ENCODE measurements at places on chromosomes 2 and 18.

DNA sequence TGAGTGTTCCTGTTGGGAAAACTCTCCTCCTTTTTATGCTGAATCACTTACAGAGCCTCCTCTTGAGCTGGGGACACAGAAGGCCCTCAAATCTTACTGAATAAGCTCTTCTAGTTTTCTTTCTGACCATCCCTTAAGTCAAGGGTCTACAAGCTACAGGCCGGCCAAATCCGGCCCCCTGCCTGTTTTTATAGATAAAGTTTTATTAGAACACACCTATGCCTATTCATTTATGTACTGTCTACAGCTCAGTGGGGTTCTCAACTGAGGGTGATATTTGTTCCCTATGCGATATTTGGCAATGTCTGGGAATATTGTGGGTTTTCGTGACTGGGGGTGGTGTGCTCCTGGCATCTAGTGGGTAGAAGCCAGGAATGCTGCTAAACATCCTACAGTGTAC is 14.0 kb downstream of the CDC42EP3 start:
- DNase-seq = no peak

DNA sequence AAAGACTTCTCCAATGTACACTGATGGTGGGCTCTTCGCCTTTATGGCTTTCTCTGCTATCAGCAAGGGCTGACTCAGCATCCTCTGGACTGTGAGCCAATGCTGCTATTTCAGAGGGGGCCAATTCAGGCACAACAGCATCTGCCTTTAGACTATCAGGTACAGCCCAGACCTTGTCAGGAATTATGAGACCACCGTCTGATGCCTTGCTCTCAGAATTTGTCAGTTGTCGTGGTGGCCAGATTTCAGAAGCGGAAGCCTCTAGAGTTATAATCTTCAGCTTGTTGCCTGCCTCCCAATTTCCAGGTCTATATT is 92.7 kb downstream of the ALPK2 start:
- no peak for DNase-seq

DNA sequence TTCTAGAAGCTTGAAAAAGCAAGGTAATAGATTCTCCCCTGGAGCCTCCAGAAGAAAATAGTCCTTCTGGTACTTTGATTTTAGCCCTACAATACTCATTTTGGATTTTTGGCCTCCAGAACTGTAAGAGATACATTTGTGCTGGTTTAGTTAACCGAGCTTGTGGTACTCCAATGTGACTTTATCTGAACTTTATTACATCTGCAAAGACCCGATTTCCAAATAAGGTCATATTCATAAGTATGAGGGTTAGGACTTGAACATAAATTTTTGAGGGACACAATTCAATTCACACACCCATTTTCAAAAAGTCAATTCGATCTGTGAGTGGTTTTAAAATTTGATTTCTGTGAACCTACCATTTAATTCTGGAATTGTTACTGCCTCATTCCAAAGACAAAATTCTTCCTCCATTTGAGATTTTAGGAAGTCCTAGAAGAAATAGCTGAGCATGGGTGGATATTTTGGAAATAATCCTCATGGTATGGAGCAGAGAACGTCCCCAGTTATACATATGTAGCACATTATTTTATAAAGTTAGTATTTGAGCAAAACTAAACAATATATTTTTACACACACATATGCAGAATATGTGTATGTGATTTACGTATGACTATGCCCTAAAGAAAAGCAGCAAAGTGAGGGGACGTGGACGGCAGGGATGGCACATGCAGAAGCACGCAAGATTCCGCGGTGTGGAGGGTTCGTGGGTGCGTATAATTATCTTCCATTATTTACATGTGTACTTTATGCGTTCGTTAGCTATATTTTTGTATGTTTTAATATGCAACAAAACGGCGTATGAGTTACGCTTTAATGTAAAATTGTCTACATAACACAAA is 905 bp upstream of the NUP35 start:
- no peak for DNase-seq

- no peak for DNase-seq
These were observed 62.7 kb downstream of the SP110 start for GRCh38 chr2:230156782-230157699.

DNA sequence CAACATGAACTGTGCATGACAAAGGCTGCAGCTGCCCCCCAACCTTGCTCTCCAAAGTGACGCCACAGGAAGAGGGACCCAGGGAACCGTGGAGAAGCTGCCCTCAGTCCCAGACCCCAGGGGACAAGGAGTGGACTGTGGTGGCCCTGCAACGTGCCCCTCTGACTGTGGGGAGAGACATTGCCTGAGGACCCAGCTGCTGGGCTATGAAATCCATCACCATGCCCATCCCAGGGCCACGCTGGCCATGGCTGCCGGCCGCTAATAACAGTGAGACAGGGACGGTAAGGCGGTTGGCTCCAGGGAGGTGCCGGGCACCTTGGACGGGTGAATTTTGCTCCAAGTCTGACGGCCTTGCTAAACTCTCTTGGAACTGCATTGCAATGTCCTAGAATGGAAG is 211.3 kb upstream of the HDAC4 start:
- no peak for DNase-seq

GRCh38 chr18:75945265-75945933 is 517.9 kb upstream of the SMIM21 start:
- no peak for DNase-seq

All from stimulated activated CD8-positive, alpha-beta memory T cell treated with anti-CD3 and anti-CD28 coated beads, Interleukin-2, amount 100 ng/mL, for 1 hour (primary cell).